ENCODE measurements at places on chromosomes 3 and 15.

GRCh38 chr3:188360364-188360881 is 206.5 kb downstream of the LPP start:
- no peak for DNase-seq

DNA sequence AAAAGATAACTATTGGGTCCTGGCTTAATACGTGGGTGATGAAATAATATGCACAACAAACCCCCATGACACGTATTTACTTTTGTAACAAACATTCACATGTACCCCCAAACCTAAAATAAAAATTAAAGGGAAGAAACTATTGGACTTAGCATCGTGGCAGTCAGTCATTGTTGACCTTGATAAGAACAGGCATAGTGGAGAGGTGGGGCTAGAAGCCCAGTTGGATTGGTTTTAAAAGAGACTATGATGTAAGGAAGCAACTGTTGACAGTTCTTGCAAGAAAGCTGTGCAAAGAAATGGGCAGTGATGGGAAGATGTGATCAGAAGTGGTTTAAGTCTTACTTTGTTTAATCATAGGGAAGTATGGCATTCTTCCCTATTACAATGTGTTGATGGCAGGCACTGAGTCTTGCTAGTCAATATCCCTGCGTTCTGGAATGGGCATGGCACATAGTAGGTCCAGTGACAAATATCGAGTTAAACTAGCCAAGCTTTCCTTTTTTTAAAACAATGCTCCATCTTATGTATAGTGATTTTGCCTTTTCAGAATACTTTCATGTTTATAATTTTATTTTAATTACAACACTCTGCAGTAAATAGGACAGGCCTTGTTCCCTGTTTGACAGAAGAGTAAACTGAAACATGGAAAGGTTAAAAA is 37.9 kb downstream of the CAPN7 start:
- no peak for DNase-seq

- no peak for DNase-seq
Measured at GRCh38 chr3:129469026-129469425, 29.0 kb downstream of the IFT122 start.

- no peak for DNase-seq
Measured at GRCh38 chr15:61479613-61480012, 250.5 kb upstream of the RORA start.

DNA sequence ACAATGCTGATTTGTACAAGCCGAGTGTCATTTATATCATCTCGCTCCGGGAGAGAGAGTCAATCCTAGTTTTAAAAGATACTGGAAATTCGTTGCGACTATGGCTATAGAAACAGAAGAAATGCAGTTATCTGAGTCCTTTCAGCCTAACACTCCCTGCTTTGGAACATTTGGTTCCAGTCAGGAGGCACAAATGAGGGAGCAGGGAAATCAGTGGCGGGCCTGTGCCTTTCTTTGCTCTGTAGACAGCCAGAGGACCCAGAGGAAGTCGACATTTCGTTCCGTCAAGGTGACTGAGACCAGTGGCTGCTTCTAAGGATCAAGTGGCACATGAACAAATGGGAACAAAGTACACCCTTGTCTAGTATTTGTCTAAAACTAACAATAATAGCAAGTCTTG is 745 bp upstream of the RIOX2 start:
- no peak for DNase-seq

DNA sequence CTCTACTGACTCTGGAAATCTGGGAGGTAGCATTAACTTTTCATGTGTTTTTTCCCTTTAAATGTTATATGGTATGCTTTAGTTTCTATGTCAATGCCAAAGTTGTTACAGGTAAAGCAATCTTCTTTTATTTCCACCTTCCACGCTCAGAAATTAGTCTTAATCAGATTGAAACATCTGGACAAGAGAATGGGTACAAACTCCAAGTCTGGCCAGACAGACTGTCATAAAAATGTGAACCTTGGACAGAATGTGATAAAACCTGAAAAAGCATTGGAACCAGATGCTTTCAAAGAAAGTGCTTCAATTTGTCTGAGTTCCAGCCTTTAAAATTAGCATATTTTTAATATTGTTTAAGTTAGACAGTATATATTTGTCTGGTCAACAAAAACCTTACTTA is 110.7 kb upstream of the P2RY1 start:
- DNase-seq: no peak

DNA sequence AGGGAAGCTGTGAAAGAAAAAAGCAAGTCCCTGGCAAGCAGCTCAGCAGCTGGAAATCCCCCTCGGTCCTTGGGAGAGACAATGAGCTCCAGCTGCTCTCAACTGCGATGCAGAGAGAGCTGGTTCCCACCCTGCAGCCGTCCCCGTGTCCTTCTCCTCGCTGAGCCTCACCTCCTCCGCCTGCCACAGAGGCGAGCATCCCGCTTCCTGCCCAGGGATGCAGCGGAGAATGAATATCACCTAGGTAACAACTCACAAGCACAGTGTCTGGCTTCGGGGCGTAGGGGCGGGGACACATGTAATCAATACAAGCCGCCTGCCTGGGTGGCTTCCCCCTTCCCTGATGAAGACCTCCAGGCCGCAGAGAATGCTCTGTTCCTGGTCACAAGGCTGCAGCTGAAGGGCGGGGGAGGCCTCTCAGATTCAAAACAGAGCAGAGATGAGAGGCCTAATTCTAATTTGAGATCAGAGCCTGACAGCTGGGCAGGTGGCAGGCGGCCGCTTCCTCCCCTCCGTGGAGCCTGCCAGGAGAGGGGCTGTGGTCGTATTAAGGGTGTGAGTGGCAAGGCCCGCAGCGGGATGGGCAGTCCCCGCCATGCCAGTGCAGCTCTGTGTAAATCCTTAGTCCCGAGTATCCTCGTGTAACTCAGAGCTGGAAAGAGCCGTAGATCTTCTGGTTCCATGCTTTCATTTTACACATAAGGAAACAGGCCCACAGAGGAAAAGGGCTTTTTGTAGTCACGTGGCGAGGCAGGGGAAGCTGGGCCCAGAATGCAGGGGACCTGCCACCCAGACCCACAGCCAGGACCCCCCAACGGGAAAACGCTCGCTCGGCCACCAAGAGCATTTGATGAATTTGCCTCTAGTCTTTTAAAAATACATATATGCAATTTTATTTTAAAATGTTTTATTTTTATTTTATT is 24.3 kb downstream of the ZDHHC19 start:
- DNase-seq: no peak

- DNase-seq: no peak
Measured at GRCh38 chr15:35040339-35041255, 44.5 kb downstream of the NANOGP8 start.

GRCh38 chr3:129121016-129121791 is 400 bp downstream of the RAB43 start:
- no peak for DNase-seq

DNA sequence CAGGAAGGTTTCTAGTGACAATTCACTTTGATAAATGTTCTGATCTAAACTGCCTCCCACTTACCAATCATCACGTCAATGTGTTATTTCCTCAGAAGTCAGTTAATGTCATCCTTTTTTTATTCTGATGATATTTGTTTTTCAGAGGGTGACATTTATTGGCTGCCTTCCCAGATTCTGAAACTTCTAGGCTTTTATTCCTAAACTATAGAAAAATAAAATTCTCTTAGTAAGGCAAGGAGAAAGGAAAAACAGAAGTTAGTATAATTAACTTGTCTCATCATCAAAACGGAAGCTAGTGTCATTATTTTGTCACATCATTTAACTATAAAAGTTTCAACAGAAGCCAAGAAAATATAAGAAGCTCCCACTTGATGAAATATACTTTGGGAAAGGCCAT is 100.0 kb upstream of the C3orf80 start:
- DNase-seq: no peak

GRCh38 chr15:82944056-82944455 is 8.5 kb downstream of the HOMER2 start:
- DNase-seq: no peak

Measured in stimulated activated CD4-positive, alpha-beta T cell treated with anti-CD3 and anti-CD28 coated beads, Interleukin-1b, Interleukin-23, amount 100 ng/mL, for 1 hour (primary cell).